Stimulated activated CD4-positive, alpha-beta T cell treated with anti-CD3 and anti-CD28 coated beads, Interleukin-1b, Interleukin-23, amount 100 ng/mL, for 1 hour (primary cell): ENCODE measurements at places on chromosomes 7 and 10.

- DNase-seq = no peak
These were observed 78.0 kb upstream of the PPP2R2D start for GRCh38 chr10:131822692-131823245.

- DNase-seq = no peak
These were observed 22.5 kb upstream of the MYL7 start for GRCh38 chr7:44163591-44163990.

GRCh38 chr7:25716421-25716820 is 435.6 kb upstream of the NFE2L3 start:
- no peak for DNase-seq

DNA sequence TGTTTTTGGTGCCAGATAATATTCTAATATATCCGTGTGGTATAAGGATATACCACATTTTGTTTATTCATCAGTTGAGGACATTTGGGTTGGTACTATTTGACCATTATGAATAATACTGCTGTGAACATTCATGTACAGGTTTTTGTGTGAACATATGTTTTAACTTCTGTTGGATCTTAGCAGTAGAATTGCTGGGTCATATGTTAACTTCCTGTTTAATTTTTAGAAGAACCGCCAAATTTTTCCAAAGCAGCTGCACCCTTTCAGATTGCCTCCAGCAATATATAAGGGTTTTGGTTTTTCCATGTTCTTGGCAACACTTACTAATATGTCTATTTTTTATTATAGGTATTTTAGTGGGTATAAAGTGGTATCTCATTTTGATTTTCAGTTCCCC is 22.8 kb downstream of the VPS26A start:
- DNase-seq = no peak

GRCh38 chr7:157561816-157562410 is 225.1 kb downstream of the DNAJB6 start:
- DNase-seq = no peak

DNA sequence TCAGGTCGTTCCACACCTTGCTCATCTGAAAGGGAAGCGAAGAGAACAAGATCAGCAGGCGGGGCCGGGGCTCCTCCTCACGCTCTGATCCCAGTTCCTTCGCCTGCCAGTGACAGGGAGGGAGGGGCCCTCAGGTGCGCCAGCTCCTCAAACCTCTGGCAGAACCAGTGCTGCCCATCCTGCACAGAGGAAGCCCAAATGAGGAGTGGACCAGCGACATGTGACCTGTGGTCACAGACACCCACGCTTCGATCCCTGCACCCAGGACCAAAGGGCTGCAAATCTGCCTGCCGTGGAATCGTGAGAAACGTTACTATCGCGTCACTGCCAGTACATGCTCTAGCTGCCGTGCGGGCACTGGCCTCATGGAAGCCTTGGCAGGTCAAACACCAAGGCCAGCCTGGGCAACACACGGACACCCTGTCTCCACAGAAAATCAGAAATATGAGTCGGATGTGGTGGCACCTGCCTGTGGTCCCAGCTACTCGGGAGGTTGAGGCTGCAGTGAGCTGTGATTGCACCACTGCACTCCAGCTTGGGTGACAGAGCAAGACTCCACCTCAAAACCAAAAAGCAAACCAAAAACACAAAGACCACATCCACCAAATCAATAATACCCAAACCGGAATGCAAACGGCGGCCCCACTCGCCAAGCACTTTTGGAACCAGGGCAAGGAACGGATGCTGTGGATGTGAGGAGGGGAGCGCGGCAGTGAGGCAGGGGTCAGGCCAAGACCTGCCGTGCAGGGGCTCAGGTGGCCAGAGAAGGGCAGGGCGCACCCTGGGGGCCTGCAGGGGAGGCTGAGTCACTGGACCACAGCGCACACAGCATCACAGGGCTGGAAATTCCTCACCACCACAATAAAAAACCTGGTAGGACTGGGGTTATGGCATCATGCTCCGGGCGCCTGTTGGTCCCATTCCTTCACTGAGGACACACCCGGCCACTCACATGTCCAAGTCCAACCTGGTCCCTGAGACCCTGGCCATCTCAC is 13.4 kb downstream of the NUDT1 start:
- no peak for DNase-seq

- no peak for DNase-seq
These were observed 194.4 kb downstream of the RELN start for GRCh38 chr7:103795107-103795506.

- DNase-seq = no peak
These were observed 63.2 kb upstream of the AGR3 start for GRCh38 chr7:16944936-16945335.

DNA sequence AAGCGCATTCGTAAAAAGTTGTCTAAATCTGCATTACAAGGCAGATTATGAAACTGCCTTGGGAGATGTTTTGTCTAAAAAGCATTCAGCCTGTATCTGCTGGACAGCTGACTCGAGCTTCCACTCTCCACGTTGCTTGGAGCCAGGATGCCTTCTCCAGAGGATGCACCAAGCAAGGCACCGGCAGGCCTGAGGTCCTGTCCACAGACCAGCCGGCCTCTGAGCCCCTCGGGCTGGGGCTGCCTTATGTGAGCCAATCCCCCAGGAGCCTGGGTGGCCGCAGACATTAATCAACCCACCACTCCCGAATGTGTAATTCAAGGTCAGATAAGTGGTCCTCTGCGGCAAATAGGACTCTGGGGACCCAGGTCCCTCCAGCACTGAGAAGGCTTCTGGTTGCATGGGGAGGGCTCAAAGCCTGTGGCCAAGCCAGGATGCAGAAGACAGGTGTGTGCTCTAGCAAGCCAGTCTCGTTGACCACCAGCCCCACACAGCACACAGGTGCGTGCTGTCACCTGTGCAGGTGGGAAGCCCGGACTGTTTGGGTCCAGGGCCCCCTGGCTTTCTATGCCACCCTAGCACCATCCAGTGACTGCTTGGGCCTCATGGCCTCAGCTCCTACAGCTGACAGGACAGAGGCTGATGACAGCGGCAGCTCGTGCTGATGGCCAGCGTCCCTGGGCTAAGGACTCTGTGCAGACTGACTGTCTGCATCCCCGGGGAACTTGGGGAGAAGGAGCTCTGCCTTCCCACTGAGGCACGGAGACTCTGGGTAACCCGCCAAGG is 4.8 kb upstream of the RET start:
- no peak for DNase-seq

GRCh38 chr7:121440857-121441503 is 44.9 kb upstream of the FAM3C start:
- DNase-seq = no peak

DNA sequence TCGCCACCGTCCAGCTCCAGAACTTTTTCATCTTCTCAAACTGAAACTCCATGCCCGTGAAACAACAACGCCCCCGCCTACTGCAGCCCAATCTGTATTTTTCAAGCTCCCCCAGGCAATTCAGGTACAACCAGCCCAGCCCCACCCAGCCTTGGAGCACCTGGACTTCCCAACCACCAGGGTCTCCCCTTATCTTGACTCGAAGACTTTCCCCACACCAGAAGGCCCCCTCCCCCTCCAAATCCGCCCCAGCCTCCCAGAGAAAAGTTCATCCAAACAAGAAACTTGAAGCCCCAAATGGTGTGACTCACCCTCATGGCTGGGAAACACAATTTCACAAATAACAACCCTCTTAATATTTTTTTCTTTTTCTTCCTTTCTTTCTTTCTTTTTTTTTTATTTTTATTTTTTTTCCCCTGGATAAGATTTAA is 10.6 kb downstream of the ZCCHC24 start:
- DNase-seq = no peak

DNA sequence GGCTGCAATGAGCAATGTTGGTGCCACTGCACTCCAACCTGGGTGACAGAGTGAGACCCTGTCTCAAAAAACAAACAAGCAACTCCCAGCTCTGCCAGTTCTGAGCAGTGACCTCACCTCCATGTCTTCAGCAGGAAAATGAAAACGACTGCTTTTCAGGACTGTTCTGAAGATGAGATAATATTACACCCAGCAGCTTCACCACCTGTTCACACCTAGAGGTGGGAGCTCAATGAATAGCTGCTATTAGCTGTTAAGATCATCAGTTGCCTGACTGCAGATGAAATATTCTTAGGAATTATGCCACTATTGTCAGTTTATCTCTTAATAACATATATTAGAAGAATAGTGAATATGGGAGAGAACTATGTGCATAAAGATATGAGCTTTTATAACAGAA is 48.4 kb upstream of the CYTH3 start:
- DNase-seq = no peak

DNA sequence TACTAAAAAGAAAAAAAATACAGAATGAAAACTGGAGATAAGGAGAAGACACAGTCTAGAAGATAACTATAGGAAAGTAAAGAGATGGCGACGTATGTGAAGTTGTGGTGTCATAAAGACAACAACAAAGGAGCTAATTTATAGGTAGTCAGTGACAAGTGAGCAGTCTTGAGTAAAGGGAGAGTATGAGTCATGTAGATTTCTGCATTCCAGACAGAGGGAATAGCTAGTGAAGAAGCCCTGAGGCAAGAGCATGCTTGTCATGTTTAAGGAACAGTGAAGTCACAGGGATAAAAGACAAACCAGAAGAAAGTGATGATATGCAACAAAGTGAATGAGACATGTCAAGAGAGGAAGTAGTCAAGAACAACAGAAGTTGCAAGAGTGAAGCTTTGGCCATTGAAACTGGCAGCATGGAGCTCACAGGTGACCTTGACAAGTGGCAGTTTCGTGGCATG is 2.3 kb upstream of the MIOS start:
- no peak for DNase-seq

- no peak for DNase-seq
These were observed 89.1 kb upstream of the PDCD4 start for GRCh38 chr10:110782616-110783015.

GRCh38 chr10:73054286-73054685 is 42.4 kb downstream of the P4HA1 start:
- no peak for DNase-seq

- DNase-seq = no peak
These were observed 227.1 kb downstream of the TEX36 start for GRCh38 chr10:125455855-125456254.

DNA sequence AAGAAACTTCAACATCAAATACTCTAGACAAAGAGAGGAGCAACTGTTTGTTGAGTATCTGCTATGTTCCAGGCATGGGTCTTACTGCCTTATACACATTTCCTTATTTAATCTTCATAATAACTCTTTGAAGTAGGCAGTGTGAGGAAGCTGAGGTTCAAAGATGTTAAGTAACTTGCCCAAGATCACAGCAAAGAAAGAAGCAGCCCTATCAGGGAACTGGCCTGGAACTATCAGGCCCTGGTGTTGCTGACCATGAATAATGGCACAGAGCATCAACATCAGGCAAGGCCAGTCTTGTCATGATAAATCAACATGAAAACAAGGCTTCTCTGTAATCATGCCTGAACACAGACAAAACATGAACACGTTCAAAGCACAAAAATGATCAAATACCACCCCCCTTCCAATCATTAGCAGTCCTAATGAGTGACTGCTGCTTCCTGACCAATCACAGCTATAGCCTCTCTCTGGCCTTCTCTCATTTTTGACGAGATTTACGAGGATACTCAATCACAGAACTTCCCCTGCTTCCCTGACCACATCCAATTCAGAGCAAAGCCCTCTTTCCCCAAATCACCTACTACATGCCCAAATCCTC is 2.3 kb downstream of the GSDME start:
- DNase-seq = no peak

- DNase-seq = no peak
These were observed 148.8 kb downstream of the NOC3L start for GRCh38 chr10:94213980-94214379.

GRCh38 chr7:69625798-69626197 is 27.5 kb downstream of the AUTS2 start:
- no peak for DNase-seq

DNA sequence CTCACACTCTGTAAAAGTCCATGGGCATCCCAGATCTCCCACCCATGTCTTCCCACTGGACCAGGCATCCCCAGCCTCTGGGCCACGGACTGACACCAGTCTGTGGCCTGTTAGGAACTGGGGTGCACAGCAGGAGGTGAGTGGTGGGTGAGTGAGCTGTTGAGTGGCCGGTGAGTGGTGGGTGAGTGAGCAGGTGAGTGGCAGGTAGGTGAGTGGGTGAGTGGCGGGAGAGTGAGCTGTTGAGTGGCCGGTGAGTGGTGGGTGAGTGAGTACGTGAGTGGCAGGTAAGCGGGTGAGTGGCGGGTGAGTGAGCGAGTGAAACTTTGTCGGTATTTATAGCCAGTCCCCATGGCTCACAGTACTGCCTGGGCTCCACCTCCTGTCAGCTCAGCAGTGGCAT is 471.2 kb downstream of the DNAJB6 start:
- DNase-seq = no peak

DNA sequence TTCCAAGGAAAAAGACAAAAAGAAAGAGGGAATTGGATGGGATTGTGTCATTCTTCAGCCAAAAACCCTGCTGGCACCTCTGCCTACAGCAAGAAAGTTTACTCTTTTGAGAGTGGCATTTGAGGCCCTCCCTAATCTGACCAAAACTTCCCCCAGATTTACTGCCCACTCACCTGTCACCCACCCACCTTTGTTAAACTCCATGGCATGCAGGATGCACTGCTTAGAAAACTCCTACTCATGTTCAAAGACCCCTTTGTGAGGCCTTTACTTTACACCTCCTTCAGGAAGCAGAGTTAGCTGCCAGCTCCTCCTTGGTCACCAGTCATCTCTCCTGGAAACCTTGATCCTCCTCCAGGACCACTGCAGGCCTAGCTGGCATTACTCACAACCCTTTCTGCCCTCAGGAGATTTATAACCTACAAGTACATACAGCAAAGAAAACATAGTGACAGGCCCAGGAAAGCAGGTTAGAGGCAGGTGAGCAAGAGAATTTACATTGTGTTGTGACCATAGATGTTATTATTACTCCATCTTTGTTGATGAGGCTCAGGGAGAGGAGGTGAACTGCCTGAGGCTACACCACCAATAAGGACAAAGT is 10.3 kb upstream of the PLAC9 start:
- DNase-seq = no peak

DNA sequence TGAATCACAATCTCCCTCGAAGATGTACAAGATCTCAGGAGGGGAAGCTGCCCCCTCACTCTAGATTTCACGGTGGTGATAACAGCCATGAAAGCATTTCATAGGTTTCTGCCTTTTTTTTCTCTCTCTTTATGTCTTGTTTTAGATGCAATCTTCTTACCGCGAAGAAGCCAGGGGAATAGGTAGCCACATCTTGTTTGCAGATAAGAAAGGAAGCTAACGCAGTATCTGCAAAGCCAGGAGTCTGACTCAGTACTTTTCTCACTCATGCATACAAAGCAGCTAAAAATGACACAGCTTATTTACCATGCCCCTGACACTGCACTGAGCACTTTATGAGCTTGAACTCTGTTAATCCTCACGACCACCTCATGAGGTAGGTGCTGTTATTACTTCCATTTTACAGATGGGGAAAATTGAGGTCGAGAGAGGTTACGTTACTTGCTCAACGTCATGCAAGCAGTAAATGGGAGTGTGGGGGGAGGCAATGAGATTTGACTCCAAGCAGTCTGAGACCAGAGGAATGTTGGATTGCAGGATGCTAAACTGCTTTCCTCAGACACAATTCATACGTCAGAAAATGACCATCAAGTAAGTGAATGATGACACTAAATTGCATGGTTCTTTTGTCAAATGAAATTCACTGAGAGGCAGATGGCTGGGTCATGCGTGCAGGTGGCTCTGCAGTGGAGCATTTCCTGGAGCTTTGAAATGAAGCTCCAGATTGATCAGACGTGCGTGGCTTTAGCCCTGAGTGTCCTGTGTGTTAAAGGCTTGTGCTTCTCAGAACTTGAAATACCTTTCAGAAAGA is 3.3 kb downstream of the MAP3K8 start:
- no peak for DNase-seq
